ENCODE measurements at places on chromosomes 2 and 18.

DNA sequence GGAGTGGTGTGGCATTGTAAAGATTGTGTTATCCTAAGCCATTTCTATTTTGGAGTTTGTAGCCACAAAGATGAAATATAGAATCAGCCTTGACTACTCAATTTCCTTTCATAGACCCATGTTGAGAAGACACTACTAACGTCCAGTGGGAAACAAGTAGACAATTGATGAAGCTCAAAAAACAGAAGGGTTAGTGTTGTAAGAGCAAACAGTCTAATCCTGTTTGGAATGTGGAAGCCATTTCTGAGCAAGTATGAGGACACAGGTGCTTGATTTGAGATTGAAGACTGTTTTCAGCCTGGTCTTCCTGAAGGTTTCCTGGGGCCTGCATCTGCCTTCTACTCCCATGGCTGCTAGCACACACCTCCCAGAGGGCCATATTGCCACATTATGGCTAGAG, 29.1 kb downstream of the B3GNT2 start:
- no peak for DNase-seq

GRCh38 chr18:57397440-57398132, 37.6 kb upstream of the ONECUT2 start:
- no peak for DNase-seq

DNA sequence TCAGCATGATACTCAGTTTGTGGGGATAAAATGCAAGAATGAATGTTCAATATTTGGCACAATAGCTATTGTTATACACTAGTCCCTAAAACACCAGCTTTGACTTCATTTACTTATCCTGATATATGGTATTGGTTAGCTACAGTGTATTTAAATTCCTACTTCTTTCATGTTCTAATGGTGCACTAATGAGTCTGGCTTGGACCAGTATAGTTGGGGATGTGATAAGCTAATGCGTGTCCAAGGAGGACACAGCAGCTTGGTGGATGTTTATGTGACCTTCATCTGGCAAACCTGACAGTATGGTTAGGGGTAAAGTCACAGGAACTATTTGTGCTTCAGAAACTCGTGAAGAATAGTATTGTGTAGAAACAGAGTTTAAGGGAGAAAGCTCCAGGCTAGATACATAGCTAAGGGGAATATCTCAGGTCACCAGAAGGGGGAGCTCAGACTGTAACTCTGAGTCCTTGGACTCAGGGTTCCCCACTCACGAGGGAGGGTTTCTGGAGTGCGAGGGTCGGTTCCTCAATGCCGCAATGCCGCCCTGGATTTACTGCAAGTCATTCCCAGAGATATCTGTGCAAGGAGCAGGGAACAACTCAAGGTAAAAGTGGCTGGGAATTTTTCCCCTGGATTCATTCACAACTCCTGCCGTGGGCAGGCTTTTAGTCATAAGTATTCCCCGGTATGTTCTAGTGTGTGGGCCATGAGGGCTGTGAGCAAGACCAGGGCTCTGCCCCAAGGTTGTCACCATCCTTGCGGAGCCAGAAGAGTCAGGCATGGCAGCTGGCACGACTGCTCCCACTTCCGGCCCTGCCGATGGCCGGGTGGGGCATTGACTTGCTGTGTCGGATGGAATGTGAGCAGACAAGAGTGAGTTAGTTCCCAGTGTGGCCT, 14.5 kb downstream of the IL1R2 start:
- DNase-seq = no peak

- DNase-seq = no peak
Observed at GRCh38 chr2:156852210-156852609, 405.3 kb upstream of the GALNT5 start.

- no peak for DNase-seq
Observed at GRCh38 chr2:134021830-134022524, 231.9 kb upstream of the MGAT5 start.

GRCh38 chr18:2236232-2236631, 335.1 kb downstream of the METTL4 start:
- DNase-seq = no peak

- no peak for DNase-seq
Observed at GRCh38 chr2:234691214-234691575, 194.3 kb upstream of the ARL4C start.

GRCh38 chr2:6926071-6926732, 9.0 kb downstream of the RNF144A start:
- DNase-seq = no peak

GRCh38 chr2:8549942-8550341, 131.9 kb upstream of the ID2 start:
- no peak for DNase-seq
